CD4-positive, alpha-beta T cell treated with Interleukin-6 at 100 ng/mL for 8 hours (primary cell): ENCODE measurements at places on chromosomes 5 and 9.
A peak's percentile ranks its signal among the peaks of the same experiment; 100 is the strongest.

- no peak for DNase-seq
Measured at GRCh38 chr5:80147119-80147815, 108.6 kb downstream of the SERINC5 start.

GRCh38 chr5:175444060-175444904 lies at the start of gene DRD1:
DRD1 (minus strand) TSS chr5:175444182; CDS start chr5:175443099, 1,083 bp downstream.
- peak; percentile 19 for DNase-seq

GRCh38 chr5:68405026-68405684 lies 189.6 kb downstream of the PIK3R1 start:
- no peak for DNase-seq

- no peak for DNase-seq
Measured at GRCh38 chr5:142852416-142853198, 82.4 kb downstream of the ARHGAP26 start.

DNA sequence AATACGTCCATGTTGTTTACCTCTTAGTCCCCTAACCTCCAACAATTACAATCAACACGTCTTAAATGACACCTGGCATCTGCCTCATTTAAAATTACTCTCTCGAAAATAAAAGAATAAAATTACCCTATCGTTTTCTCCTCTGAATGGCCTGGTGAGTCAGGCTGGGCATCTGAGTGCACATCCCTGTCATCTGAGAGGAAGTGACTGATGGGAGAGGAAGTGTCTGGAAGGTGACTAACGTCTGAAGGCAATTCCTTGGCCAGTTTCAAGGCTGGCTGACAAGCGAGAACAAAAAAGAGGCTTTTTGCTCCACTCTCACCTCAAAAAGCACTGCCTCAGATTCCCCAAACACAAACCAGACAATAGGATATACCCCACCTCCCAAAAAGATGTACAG lies 57.7 kb downstream of the MAPKAP1 start:
- DNase-seq = no peak

- DNase-seq = no peak
Measured at GRCh38 chr9:114666401-114666800, 8.8 kb upstream of the TEX53 start.

GRCh38 chr9:128249908-128250838 lies 25.6 kb downstream of the GOLGA2 start:
- DNase-seq = peak; percentile 97

GRCh38 chr5:15366676-15367391 lies 133.1 kb upstream of the FBXL7 start:
- DNase-seq = no peak

GRCh38 chr5:161086461-161086860 lies 234.4 kb upstream of the ATP10B start:
- DNase-seq = no peak

GRCh38 chr9:108130905-108131304 lies 641.3 kb upstream of the KLF4 start:
- DNase-seq = no peak

- no peak for DNase-seq
Measured at GRCh38 chr9:108178318-108178717, 677.5 kb downstream of the ACTL7B start.

DNA sequence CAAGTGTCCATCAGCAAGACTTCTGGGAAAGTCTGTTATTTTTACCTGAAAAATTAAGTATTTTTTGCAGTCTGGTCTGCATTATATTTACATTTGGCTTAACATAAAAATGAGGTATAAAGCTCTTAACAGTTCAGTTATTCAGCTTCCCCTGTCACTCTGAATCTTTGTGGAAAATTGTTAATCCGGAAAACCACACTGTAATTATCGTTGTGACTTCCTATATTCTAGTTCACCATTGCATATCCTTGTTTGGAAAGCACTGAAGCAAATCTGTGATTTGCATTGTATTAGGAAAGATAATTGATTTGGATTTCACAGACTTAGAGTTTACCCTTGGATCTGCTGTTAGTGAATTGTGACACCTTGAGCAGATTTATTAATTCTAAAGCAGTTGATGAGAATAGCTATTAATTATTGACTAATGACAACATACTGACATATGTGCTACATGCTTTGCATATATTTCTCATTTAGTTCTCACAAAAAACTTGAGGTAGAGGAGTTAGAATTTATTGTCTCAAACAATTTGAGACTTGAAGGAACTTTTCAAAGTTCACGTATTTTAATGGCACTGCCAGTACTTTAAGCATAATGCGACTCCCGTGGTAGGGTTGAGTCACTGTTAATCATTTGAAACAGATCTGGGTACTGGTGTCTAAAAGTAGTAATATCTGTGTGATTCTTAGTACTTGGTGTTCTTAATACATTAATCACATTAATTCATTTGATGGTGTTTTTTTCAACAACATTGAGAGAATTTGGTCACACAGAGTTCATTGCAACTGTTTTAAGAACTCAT lies 71.8 kb upstream of the LRRC70 start:
- no peak for DNase-seq
